Mesenteric fat pad (tissue), 1 donor: ENCODE measurements at places on chromosomes 2 and 18.

DNA sequence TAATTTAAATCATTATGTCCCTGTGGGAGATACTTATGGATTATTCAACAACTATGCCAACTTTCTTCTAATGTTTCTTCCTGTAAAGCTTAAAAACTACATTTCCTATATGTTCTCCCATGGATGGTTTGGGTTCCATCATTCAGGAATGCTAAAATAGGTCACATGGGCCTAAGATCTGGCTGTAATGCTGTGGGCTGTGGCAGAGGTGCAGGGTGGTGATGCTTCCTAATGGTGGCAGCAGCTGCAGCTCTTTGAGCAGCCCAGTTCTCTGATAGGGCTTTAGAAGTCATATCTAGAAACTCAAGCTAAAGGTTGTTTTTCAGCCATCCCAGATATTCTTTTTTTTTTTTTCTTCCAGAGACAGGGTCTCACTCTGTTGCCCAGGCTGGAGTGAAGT, 266.1 kb downstream of the ZNF385B start:
- DNase-seq: no peak

- no peak for DNase-seq
Observed at GRCh38 chr2:38892819-38893218, 3.1 kb downstream of the ARHGEF33 start.

DNA sequence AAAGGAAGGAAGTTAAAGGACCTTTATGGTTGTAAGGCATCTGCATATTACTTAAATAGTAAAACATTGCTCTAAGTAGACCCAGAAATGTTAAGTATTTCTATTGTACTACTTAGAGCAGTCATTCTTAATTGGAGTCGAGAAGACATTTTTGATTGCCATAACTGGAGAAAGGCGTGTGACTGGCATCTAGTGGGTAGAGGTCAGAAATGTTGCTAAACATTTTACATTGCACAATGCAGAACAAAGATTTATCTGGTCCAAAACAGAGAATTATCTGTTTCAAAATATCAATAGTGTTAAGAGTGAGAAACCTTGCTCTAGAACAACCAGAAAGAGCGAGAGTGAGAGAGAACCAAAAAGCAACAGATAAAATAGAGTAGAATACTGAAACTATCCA, 23.3 kb upstream of the ROCK1 start:
- no peak for DNase-seq

- DNase-seq: no peak
Observed at GRCh38 chr18:28411806-28412205, 234.9 kb upstream of the CDH2 start.

- DNase-seq: no peak
Observed at GRCh38 chr2:85599468-85600234, 2.8 kb downstream of the TMEM150A start.

DNA sequence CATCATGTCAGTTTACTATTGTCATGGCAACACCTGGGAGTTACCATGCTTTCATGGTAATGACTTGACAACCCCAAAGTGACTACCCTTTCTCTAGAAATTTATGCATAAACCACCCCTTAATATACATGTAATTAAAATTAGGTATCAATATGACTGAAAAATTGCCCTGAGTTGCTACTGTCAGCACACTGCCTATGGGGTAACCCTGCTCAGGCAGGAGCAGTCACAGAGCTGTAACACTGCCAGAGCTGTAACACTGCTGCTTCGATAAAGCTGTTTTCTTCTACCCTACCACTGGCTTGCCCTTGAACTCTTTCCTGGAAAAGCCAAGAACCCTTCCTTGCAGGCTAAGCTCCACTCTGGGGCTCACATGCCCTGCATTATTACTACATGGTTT, 95.5 kb upstream of the SYT4 start:
- DNase-seq: no peak

DNA sequence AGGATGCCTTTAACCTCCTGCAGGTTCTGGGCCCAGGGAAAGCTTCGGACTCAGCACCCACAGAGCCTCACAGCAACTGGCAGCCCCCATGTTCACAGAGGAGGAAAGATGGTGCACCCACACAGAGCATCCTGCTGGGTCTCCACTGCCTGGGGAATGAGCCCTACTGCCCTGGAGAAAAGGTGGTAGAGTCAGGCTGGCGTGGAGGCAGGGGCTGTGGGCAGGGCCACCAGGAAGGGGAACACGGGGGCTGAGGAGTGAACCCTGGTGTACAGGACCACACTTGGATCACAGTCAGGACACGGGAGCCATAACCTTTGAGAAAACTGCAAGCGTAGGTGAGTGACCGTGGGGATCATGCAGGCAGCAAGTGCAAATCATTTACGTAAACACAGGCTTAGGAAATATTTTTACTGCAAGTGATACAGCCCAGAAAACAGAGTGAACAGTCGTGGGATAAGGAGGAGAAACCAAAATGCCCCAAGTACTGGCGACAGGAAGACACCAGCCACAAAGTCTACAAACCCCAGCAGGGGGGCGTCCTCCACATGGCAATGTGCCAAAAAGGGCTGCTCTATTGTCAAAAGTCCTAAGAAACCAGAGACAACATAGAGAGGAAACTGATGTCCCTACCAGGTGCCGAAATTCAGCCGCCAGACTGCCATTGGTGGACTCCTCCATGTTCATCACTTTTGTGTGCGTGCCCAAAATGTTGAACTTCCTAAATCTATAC, 27.6 kb downstream of the STAT1 start:
- DNase-seq: no peak

DNA sequence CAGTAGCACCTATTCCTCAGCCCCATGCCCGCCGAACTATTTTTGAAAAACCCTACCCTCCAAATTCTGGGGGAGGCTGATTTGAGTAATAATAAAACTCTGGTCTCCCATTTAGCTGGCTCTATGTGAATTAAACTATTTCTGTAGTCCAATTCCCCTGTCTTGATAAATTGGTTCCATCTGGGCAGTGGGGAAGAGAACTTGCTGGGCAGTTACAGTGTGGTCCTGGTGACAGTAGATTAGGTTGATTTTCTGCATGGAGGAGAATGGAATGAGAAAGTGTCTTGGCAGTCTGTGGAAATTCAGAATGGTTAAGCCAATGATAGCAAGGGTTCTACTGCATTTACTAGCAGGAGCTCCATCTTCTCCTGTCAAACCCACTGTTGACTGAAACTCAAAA, 95.0 kb downstream of the SPP2 start:
- no peak for DNase-seq

- DNase-seq: no peak
Observed at GRCh38 chr2:174585146-174585545, 12.5 kb downstream of the WIPF1 start.

GRCh38 chr2:185291035-185291647, 447.5 kb upstream of the FSIP2 start:
- DNase-seq: no peak

DNA sequence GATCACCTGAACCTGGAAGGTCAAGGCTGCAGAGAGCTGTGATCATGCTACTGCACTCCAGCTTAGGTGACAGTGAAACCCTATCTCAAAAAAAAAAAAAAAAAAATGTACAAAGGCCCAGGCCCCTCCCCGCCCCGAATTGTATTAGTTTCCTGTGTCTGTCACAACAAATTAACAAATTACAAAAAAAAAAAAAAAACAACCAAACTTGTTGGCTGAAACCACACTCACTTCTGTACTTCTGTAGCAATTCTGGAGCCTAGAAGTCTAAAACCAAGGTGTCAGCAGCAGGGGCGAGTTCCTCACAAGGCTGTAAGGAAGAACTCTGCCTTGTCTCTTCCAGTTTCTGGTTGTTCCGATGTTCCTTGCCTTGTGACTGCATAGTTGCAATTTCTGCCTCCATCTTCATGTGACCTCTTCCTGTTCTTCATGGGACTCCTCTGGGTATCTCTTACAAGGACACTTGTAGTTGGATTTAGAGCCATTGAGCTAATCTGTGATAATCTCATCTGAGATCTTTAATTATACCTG, 100.8 kb upstream of the ZSWIM2 start:
- no peak for DNase-seq

GRCh38 chr2:84881581-84882413, 913 bp upstream of the TRABD2A start:
- peak; percentile 91 for DNase-seq

DNA sequence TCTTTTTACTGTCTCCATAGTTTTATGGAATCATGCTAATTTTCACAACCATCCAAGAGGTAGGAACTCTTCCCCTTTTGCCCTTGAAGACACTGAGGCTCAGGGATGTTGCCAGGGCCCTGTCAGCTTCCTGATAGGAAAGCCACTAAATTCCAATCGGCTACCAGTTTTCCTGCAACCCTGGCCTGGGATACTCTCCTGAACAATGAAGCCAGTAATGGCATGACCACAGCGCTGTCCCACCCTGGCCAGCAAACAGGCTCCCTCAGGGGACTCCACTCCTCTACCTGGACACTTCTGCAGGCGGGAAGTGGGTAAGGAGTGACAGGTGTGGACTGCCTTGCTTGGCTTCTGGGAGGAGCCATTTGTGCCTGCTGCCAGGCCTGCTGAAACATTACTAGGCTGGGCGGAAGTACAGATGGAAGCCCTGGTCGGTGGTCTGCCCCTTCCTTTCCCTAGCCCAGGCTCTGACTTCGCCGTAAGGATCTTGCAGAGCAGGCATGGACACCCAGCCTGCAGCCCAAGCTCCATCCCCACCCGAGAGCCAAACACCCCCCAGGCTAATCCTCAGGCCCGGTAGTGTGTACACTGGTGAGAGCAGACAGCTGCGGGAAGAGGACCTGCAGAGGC, 78.8 kb upstream of the SMAD2 start:
- DNase-seq: peak; percentile 51

DNA sequence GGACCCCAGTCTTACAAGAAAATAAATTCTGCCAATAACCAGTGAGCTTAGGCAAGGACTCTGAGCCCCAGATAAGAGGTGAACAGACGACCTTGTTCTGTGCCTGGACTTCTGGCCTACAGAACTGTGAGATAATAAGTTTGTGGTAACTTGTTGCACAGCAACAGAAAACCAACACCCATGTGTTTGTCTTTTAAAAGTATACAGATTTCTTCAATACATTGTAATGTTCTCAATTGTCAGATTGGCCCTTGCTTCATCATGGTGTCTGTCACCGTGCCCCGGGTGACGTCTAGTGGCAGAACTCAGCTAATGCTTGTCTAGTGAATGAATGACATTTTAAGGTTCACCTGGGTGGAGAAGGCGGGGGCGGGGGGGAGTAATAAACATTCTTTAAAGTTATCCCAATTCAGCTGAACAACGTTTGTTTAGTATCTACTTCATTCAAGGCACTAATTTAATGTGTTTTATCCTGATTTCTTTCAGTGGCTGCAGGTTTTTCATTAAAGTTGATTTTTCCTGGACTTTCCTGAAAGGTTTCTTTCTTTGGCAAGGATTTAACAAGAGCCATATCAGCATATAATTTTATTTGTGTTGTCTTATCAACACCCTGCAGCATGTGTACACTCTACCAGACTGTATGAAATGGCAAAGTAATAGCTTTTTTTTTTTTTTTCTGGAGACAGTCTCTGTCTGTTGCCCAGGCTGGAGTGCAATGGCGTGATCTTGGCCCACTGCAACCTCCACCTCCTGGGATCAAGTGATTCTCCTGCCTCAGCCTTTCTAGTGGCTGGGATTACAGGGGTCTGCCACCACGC, 123.8 kb upstream of the DLX2 start:
- DNase-seq: no peak
